Muscle of arm (tissue), 14 donors: ENCODE measurements at places on chromosomes 7 and 10. TPM values are rescaled to one million over a fixed set of nuclear protein-coding genes. Genes with fewer than 3 reads are reported as not detected.

Gene EGR2
- 6.8 TPM for polyA plus RNA-seq

Gene GAD2
- not detected for polyA plus RNA-seq

Gene SGCE
- 153 TPM for polyA plus RNA-seq

Gene FRMD4A
- polyA plus RNA-seq = 37.0 TPM

Gene UMAD1
- 9.2 TPM for polyA plus RNA-seq

Gene MBL2
- polyA plus RNA-seq = not detected

Gene ZNF853
- polyA plus RNA-seq = 14.1 TPM

Gene COL26A1
- 1.1 TPM for polyA plus RNA-seq

Gene ANK3
- polyA plus RNA-seq = 84.5 TPM

Gene ASB15
- polyA plus RNA-seq = not detected

Gene PHYH
- 52.4 TPM for polyA plus RNA-seq

Gene CCDC172
- polyA plus RNA-seq = not detected

Gene GRM8
- polyA plus RNA-seq = 0.84 TPM

Gene TNKS2
- 28.3 TPM for polyA plus RNA-seq

Gene PRSS2
- not detected for polyA plus RNA-seq

Gene CFAP70
- polyA plus RNA-seq = 0.88 TPM

Gene CPED1
- 10.1 TPM for polyA plus RNA-seq

Gene LEP
- not detected for polyA plus RNA-seq

Gene HSPB1
- polyA plus RNA-seq = 552 TPM
